ENCODE measurements at places on chromosomes 13 and 19.

DNA sequence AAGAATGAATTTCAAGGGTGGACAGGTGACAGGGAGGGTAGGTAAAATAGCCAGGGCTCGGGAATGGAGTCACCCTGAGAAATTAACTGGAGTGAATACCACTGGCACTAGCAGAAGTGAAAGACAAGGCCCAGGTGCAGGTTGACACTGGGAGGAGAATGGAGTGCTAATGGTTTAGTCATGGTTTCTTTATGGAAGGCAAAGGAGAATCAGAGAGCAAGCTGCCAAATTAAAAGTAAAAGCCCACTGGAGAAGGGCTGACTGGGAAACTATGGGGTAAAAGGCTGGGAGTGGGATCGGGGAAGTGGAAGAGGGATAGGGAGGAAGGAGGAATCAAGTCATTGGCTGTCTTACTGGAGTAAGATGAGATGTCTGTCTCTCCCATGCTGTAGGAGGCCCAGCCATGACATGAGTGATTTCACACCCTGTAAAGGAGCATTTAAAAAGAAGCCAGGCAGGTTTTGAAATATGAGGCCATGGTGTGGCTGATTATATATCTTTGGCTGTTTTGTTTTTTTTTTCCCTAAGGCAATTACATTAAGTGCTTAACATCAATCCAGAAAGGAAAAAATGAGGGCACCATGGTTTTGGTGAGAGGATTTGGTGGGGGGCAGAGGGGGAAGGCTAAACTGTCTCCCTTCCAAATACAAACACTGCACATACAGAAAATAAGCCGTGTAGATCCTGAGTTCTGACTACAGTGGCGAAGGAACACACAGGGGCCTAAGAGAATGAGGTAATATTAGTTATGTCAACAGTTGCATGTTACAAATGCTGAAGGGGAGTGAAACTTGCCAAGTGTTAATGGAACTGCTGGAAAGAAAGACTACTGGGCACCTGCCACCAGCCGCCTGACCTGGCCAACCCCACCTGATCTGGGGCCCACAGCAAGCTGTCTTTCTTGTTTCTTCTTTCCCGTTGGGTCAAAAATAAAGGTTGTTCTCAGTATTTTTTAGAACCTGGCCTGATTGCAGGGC is 183.5 kb upstream of the TSC22D1 start:
- no peak for DNase-seq

- DNase-seq = no peak
Observed at GRCh38 chr13:44397766-44398223, 24.2 kb downstream of the SERP2 start.

- DNase-seq = no peak
Observed at GRCh38 chr19:56949626-56950025, 109.1 kb upstream of the PEG3 start.

- DNase-seq = no peak
Observed at GRCh38 chr13:112969692-112970338, 801 bp downstream of the MCF2L start.

- no peak for DNase-seq
Observed at GRCh38 chr13:33657274-33657673, 160.7 kb upstream of the RFC3 start.

GRCh38 chr13:59236309-59236919 is 927.3 kb downstream of the DIAPH3 start:
- no peak for DNase-seq

GRCh38 chr13:78121459-78122348 is 203.1 kb upstream of the EDNRB start:
- DNase-seq = peak; percentile 19

DNA sequence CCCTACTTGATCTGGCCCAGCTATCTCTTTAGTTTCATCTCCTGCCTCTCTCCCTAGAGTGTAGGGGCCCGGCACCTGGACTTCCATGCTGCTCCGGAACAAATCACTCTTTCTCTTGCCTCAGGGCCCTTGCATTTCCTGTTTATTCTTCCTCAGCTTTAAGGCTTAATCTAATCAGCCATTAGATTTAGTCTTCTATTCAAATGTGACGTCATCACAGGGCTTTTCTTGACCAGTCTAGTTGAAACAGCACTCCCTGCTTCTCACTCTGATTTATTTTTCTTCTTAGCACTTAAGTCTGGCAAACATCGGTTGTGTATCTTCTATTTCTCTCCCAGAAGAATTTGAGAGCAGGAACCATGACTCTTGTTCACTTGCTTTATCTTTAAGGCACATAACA is 564.1 kb downstream of the EFNB2 start:
- DNase-seq = no peak

DNA sequence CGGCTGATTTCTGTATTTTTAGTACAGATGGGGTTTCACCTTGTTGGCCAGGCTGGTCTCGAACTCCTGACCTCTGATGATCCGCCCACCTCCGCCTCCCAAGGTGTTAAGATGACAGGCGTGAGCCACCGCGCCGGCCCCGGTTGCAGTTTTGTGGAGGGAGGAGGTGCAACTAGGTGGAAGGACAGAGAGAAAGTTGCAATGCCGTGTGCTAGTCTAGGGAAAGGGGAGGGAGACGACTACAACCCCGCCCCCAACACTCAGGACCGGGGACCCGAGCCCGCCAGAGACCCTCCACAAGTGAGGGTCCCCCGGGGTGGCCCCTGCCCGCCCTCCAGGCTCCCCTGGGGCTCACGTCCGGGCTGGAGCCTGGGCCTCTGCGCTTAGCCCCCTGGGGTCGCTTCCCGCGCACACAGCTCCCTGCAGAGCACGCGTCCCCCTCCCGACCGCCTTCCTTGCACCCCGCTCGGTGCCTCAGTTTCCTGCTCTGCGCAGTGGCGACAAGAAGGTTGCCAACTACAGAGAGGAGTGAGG is 1.2 kb upstream of the ARID3A start:
- DNase-seq = no peak

GRCh38 chr19:39128516-39129079 is 3.0 kb downstream of the PAK4 start:
- DNase-seq = no peak

GRCh38 chr13:110044551-110045111 is 258.2 kb upstream of the IRS2 start:
- DNase-seq = no peak

DNA sequence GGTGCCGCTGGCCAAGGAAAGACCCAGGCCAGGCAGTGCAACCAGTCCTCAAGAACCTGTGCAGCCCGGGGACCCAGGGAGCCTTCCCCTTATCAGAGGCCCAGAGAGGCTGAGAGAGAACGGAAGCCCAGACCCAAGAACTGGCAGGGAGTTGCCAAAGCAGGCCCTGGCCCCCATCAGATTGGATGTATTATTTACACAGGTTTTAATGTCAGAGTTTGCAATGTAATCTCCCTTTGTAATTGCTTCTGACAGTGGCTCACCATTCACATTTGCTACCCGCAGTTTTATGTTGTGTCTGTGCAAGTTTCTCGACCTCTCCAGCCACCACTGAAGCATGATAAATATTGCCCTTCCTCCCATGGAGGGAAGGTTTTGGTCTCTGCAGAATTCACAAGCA is 660.9 kb downstream of the LIG4 start:
- DNase-seq = no peak

GRCh38 chr19:42538841-42539709 is 10.8 kb upstream of the CEACAM1 start:
- DNase-seq = no peak

DNA sequence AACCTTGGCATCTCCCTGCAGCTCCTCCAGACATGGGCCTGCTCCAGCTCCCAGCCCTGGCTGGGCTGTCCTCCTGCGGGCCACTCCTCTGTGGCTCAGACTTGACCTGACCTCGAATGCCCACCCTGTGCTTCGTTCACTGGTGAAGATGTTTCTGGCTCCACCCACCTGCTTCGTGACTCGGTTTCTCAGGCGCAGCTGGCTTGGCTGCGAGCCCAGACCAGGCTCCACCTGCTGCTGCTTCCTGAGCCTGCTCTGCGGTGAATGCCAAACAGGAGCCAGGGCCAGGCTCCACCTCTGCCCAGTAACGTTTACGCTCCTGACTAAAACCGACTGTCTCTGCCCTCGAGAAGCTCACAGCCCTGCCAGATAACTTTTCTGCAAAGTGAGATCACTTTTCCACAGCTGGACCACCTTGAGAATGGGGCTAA is 8.9 kb upstream of the RSPH6A start:
- no peak for DNase-seq

GRCh38 chr13:54183166-54183565 is 1154.6 kb downstream of the OLFM4 start:
- DNase-seq = no peak

DNA sequence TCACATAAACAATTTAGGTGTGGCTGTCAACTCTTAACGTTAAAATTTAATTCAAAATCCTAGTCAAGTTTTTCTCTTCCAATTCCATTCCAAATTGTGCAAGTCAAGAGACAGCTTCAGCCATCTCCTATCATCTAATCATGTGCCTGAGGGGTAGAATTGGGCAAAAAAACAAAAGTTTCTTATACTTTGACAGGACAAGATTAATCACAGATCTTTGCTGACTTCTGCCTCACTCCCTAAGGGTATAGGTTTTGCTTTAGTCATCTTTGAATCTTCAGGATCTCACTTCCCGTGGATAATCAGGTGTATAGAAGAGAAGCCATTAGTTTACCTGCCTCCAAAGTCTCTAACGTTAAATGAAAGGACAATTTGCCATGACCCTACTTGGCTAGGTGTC is 24.6 kb downstream of the RNF17 start:
- no peak for DNase-seq

GRCh38 chr19:15248648-15249527 is 16.6 kb upstream of the EPHX3 start:
- DNase-seq = no peak

DNA sequence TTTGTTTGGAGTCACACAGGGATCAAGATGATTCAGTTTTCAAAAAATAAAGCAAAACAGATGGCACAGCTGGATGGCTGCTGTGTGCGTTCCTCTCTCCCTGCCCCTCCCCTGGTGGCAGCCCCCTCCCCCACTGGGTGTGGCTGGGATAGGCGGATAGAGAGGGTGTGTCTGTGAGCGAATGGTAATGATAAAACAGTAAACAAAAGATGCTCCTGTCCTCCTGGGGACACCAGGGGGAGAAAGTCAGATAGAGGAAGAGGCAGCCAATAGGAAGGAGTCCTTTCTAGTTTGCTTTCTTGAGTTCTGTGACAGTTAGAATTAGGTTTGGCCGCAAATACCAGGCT is 6.5 kb downstream of the TMEM255B start:
- no peak for DNase-seq

- no peak for DNase-seq
Observed at GRCh38 chr13:46297361-46297811, 85.7 kb downstream of the LRRC63 start.

- peak; percentile 54 for DNase-seq
Observed at GRCh38 chr19:13764101-13764807, at the start of gene MRI1. Gene MRI1, plus strand, starts transcription at chr19:13764522. Its CDS starts 67 bp downstream, at chr19:13764589.

- no peak for DNase-seq
Observed at GRCh38 chr13:30605052-30605451, 12.7 kb upstream of the USPL1 start.

DNA sequence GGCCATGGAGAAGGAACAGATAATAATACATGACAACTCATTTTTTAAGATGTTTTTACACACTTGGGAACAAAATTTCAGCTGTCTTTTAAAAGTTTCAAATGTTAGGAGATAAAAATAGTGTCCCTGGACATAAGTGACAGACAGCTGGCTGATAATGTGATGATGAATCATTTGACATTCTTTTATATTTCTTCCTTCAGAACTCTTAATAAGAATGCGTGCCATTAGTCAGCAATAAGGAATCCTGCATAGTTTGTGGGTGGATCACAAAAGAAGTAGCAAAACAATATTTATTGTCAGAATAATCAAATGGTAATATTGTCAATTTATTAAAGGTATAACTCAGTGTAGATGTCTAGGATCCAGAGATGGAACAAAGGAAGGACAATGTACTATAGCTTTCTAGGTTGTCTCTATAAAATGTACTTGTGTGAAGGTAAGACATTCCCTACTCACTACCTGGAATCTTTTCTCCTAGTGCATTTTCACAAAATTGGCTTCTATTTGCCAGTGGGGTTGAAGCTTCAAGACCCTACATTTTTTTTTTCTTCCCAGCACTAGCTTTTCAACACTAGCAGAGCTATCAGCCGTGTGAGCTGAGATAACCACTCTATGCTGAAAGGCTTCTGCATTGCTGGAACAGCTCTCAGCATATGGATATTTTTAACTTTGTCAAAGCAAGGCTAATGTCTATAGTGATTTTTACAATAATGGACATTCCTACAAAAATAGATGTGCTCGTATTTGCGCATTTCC is 175.6 kb upstream of the SLITRK6 start:
- no peak for DNase-seq

DNA sequence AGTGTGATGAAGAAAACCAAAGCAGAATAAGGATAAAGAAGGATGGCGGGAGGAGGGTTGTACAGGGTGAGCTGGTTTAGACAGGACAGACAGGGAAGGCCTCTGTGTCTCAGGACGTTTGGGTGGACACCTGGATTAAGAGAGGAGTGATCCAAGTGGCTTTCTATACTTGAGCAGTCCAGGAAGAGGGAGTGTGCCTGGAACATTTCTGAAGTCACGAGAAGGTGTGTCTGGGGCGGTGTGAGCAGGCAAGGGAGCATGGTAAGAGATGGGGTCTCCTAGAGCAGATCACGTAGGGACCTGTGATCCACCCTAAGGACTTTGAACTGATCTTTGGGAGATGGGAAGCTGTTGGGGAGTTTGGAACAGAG is 15.4 kb upstream of the STK24 start:
- no peak for DNase-seq

DNA sequence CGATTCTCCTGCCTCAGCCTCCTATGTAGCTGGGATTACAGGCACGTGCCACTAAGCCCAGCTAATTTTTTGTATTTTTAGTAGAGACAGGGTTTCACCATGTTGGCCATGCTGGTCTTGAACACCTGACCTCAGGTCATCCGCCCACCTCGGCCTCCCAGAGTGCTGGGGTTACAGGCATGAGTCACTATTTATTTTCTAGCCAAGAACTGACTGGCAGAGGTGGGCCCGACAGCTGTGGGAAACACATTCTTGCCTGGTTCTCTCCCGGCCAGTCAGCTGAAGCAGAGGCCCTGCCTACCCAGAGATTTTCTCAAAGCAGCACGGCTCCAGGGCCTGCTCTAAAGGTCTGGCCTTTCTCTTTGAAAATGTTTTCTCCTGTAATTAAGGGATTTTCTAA is 108.0 kb downstream of the KCTD15 start:
- DNase-seq = no peak
